Gastrocnemius medialis (tissue), 4 donors: ENCODE measurements at places on chromosomes 3 and 15. TPM values are rescaled to one million over a fixed set of nuclear protein-coding genes. Genes with fewer than 3 reads are reported as not detected.

- H3K36me3 ChIP-seq = no peaks in the 10 kb centered on the region
- H3K27ac ChIP-seq = peak overlapping the region; percentile 87
- no peak for DNase-seq
- no peaks in the 10 kb centered on the region for H3K27me3 ChIP-seq
- H3K4me1 ChIP-seq = peaks cover 28% of the 10 kb centered on the region
These were observed 580 bp upstream of the MAGEF1 start for GRCh38 chr3:184712248-184713039.

- DNase-seq = peak; percentile 35
- peaks cover 11% of the 10 kb centered on the region for H3K36me3 ChIP-seq
- H3K4me3 ChIP-seq = no peak overlapping the region
- no peaks in the 10 kb centered on the region for H3K27me3 ChIP-seq
These were observed 2.6 kb upstream of the APEH start for GRCh38 chr3:49671291-49672288.

DNA sequence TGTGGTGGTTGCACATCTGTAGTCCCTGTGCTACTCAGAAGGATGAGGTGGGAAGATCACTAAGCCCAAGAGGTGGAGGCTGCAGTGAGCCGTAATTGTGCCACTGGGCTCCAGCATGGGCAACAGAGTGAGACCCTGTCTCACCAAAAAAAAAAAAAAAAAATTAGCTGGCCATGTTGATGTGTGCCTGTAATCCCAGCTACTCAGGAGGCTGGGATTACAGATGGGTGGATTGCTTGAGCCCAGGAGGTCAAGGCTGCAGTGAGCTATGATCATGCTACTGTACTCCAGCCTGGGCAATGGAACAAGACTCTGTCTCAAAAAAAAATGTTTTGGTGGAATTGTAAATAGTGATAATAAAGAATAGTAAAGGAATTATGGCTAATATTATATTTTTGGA lies 9.9 kb downstream of the ATRIP start:
- H3K36me3 ChIP-seq = no peaks in the 10 kb centered on the region
- no peak overlapping the region for H3K27ac ChIP-seq
- no peak overlapping the region for H3K4me3 ChIP-seq
- H3K4me1 ChIP-seq = no peaks in the 10 kb centered on the region
- DNase-seq = no peak

DNA sequence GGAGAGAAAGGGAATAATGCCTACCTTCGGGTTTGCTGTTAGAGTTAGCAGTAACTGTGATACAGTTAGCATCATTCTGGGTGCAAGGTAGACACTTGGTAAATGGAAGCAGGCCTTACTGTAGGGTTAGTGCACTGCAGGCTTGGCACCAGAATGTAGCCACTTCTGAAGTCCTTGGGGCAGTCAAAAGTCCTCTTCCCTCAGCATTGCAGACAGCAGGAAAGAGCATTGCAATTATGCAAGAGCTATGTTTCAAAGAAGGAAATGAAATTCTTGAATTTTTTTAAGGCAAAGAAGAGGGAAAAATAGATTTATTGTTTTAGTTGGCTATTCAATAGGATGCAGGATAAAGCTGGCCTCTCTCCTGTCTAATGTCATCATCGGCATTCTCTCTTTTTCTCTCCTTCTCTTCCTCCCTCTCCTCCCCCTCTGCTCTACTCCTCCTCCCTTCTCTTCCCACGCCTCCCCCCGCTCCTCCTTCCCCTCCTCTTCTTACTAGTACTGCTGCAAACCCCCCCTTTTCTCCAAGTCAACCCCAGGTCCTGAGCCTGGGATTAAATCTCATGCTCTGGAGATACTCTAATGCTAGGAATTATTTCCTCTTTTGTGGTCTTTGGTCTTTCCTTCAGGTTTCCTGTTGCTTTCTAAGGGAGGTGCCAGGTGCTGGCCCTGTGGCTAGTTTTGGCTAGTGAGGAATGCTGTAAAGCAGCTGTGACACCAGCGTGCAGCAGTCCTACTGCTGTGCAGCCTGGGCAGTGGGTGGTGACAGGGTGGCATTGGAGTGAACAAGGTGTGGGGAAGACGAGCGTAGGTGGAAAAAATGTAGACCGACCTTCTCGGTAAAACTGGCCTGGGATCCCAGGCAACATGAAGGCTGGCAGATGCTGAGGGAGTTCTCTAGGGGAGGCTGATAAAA lies 21.7 kb downstream of the EEFSEC start:
- H3K4me1 ChIP-seq = peaks cover 40% of the 10 kb centered on the region
- no peak overlapping the region for H3K27ac ChIP-seq
- no peak for DNase-seq
- no peaks in the 10 kb centered on the region for H3K36me3 ChIP-seq
- no peak overlapping the region for H3K4me3 ChIP-seq

DNA sequence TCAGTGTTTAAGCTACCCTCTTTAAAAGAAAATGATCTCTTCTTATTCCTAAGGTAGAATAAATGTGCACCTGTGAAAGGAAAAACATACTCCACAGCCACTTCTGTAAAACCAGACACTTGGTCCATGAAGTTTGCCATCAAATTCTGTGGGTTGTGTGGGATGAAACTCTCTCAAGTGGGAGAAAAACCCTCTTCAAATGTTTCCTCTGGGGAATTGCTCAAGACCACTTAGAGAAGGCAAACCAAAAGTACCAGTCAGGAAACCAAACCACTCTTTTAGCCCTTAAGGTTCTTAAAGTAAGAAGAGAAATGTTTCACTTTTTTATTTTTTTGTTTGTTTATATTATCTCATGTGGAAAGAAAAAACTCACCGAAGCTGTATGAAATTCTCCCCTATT lies 1.2 kb downstream of the COL8A1 start:
- H3K36me3 ChIP-seq = no peaks in the 10 kb centered on the region
- H3K4me3 ChIP-seq = no peak overlapping the region
- no peak for DNase-seq
- H3K27me3 ChIP-seq = peaks cover 28% of the 10 kb centered on the region
- peaks cover 3% of the 10 kb centered on the region for H3K4me1 ChIP-seq
- no peak overlapping the region for H3K27ac ChIP-seq

DNA sequence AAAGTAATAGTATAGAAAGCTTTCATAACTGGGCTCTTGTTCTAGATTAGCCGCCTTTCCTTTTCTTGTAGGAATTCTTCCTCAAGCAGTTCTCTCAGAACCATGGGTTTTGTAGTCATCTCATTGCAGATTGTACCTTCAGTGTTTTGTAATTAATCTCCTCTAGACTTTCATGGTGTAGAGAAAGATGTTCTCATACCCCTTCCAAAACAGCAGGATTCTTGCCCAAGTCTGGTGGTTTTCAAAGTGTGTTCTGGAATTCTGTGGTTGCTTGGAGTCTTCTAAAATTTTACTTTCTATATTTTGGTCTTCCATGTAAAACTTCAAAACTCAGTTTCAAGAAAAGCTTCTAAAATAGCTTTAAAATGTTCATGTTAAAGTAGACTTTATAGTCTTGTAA lies 293.8 kb downstream of the PTPRG start:
- DNase-seq = no peak
- peaks cover 25% of the 10 kb centered on the region for H3K4me1 ChIP-seq
- no peaks in the 10 kb centered on the region for H3K27me3 ChIP-seq
- H3K36me3 ChIP-seq = no peaks in the 10 kb centered on the region
- H3K4me3 ChIP-seq = no peak overlapping the region
- H3K27ac ChIP-seq = no peak overlapping the region

DNA sequence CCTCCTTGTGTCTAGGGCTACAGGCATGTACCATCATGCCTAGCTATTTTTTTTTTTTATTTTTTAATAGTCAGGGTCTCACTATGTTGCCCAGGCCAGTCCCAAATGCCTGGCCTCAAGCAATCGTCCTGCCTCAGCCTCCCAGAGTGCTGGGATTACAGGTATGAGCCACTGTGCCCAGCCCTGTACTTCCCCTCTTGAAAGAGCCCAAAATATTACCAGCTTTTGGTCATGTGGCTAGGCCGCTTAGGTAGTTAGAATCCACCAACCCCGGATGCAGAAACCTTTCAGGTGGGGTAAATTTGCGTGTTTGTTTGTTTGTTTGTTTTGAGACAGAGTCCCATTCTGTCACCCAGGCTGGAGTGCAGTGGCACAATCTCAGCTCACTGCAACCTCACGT lies 132.8 kb upstream of the C2CD4B start:
- H3K36me3 ChIP-seq = no peaks in the 10 kb centered on the region
- no peaks in the 10 kb centered on the region for H3K4me1 ChIP-seq
- no peak overlapping the region for H3K27ac ChIP-seq
- no peaks in the 10 kb centered on the region for H3K27me3 ChIP-seq
- no peak overlapping the region for H3K4me3 ChIP-seq

GRCh38 chr3:172319595-172319994 lies 128.7 kb downstream of the GHSR start:
- no peaks in the 10 kb centered on the region for H3K36me3 ChIP-seq
- H3K27me3 ChIP-seq = no peaks in the 10 kb centered on the region
- no peak overlapping the region for H3K4me3 ChIP-seq
- peaks cover 95% of the 10 kb centered on the region for H3K4me1 ChIP-seq
- H3K27ac ChIP-seq = peak overlapping the region; percentile 79
- DNase-seq = no peak

- H3K27me3 ChIP-seq = no peaks in the 10 kb centered on the region
- H3K27ac ChIP-seq = no peak overlapping the region
- no peak overlapping the region for H3K4me3 ChIP-seq
- no peak for DNase-seq
These were observed 328.0 kb upstream of the MDFIC2 start for GRCh38 chr3:70640481-70640880.

- H3K27ac ChIP-seq = no peak overlapping the region
- DNase-seq = no peak
- no peak overlapping the region for H3K4me3 ChIP-seq
- H3K4me1 ChIP-seq = no peaks in the 10 kb centered on the region
These were observed 89.3 kb downstream of the RASA2 start for GRCh38 chr3:141575879-141576743.

DNA sequence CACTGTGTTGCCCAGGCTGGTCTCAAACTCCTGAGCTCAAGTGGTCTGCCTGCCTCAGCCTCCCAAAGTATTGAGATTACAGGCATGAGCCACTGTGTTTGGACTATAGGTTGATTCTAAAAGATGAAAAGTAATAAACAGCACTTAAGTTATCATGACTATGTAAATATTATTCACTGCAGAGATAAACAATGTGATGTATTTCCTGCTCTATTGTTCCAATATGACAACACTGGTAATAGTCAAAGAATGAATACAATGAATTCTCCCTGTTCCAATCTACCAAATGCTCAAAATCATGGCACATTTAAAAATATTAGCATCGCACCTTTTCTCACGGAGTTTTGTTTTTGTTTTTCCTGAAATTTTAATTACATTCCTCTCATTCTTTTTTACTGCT lies 36.8 kb upstream of the TBL1XR1 start:
- no peaks in the 10 kb centered on the region for H3K36me3 ChIP-seq
- DNase-seq = no peak
- no peaks in the 10 kb centered on the region for H3K4me1 ChIP-seq
- no peak overlapping the region for H3K27ac ChIP-seq

DNA sequence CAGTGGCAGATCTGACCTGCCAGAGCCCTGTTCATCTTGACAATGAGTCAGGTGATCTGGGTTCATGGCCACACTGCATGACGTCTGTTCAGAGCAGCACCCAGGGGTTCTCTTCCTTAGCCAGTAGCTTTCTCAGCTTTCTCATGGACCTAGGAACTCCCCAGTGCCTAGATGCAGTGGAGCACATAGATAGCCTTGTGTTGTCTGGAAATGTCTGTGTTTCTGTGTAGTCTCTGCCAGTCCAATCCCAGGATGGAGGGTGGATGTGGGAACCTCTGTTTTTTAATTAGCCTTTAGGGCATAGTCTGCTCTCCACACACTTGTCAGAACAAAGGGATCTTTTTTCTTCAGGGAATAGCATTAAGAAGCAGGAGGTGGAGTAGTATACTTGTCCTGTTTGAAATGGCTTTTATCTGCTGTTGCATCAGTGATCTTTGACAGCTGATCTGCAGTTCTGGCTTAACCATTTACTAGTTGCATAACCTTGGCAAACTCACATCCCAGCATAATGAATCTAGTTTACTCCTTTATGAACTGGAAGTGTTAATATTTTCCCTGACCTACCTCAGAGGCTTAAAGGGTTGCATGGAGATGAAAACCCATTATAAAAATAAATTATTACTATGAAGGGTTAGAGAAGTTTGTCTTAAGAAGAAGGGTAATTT lies 16.1 kb upstream of the CACNA1D start:
- no peak for DNase-seq
- no peak overlapping the region for H3K4me3 ChIP-seq
- H3K27me3 ChIP-seq = no peaks in the 10 kb centered on the region
- H3K4me1 ChIP-seq = no peaks in the 10 kb centered on the region
- no peak overlapping the region for H3K27ac ChIP-seq

- no peak for DNase-seq
- H3K27me3 ChIP-seq = peaks cover 19% of the 10 kb centered on the region
- H3K27ac ChIP-seq = no peak within 1 kb of the TSS
- peak within 1 kb of the TSS; percentile 56 for H3K4me3 ChIP-seq
- H3K4me1 ChIP-seq = peaks cover 13% of the 10 kb centered on the region
These were observed at the start of gene SPTSSB for GRCh38 chr3:161371441-161372320. TSS of gene SPTSSB (minus strand) at chr3:161371517. CDS start at chr3:161346323, 25,194 bp downstream.

GRCh38 chr15:40506964-40507571 lies 36.3 kb downstream of the CHST14 start:
- no peaks in the 10 kb centered on the region for H3K36me3 ChIP-seq
- DNase-seq = peak; percentile 56
- peaks cover 6% of the 10 kb centered on the region for H3K4me1 ChIP-seq
- H3K27me3 ChIP-seq = no peaks in the 10 kb centered on the region
- H3K4me3 ChIP-seq = peak overlapping the region; percentile 44

DNA sequence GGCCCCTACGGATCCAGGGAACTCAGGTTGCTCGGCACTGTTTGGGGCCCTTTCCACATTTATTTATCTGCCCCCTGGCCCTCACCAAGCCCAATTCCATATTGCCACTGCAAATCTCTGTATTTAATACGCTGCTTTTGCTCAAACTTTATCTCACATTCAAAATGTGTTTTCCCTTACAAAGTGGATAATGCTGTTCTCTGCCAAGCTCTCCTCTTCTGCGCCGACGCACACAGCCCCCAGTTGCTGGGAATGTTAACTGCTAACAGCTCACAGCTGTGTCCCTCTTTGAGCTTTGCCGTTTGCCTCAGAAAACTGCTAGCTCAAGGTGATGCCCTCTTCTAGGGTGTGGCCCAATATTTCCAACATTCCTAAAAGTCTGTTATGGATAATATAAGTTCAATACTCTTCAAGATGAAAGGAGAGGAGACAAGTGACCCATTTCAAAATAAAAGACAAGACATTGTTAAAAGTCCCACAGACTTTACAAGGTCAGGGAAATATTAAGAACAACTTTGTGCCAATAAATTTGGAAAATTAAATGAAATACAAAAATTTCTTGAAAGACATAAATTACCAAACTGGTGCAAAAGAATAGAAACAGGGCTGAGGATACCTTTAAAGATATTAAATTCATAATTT lies 12.6 kb upstream of the FBN1 start:
- DNase-seq = no peak
- H3K4me1 ChIP-seq = no peaks in the 10 kb centered on the region
- no peaks in the 10 kb centered on the region for H3K36me3 ChIP-seq
- H3K27me3 ChIP-seq = no peaks in the 10 kb centered on the region
- H3K4me3 ChIP-seq = no peak overlapping the region
- H3K27ac ChIP-seq = no peak overlapping the region

GRCh38 chr15:68765602-68766368 lies 54.9 kb downstream of the ANP32A start:
- no peaks in the 10 kb centered on the region for H3K36me3 ChIP-seq
- peaks cover 3% of the 10 kb centered on the region for H3K4me1 ChIP-seq
- no peak overlapping the region for H3K27ac ChIP-seq
- no peak for DNase-seq
- H3K4me3 ChIP-seq = no peak overlapping the region
- no peaks in the 10 kb centered on the region for H3K27me3 ChIP-seq

Gene GATM
- 24.9 TPM for total RNA-seq

Gene CA12
- total RNA-seq = 0.10 TPM

Gene IRAK2
- total RNA-seq = 28.6 TPM

Gene CRYGS
- total RNA-seq = not detected

Gene ADAMTSL3
- total RNA-seq = 0.86 TPM

Gene THAP10
- total RNA-seq = 1.6 TPM

Gene FGF12
- total RNA-seq = 0.75 TPM

Gene SPTBN5
- 0.03 TPM for total RNA-seq

Gene MUC13
- total RNA-seq = 1.7 TPM

Gene TMEM212
- total RNA-seq = not detected

Gene AP4E1
- total RNA-seq = 11.6 TPM
